CD4-positive, alpha-beta T cell (primary cell): ENCODE measurements at places on chromosomes 1 and 21.

GRCh38 chr1:212664409-212665199 lies 35.0 kb downstream of the BATF3 start:
- no peak overlapping the region for H3K27ac ChIP-seq
- no peak overlapping the region for H3K4me3 ChIP-seq
- no peaks in the 10 kb centered on the region for H3K36me3 ChIP-seq
- DNase-seq = no peak

DNA sequence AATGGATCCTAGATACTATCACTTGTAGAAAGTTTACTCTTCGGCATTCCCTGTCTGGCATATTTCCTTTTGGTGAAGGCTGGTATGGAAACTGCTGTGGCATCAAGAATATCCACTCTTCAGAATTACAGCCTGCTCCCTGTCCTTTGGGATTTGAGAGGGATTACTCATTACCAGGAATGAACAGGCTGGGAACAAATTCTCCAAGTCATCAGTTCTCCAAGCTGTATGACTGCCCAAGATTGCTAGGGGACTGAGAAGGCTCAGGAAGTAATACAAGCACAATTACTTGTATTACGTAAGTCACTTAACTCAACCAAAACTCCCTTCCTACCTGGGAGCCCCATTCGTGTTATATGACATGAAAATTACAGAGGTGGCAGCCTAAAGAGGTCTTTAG lies 49.6 kb downstream of the CD58 start:
- no peak overlapping the region for H3K4me3 ChIP-seq
- H3K4me1 ChIP-seq = peaks cover 11% of the 10 kb centered on the region
- H3K36me3 ChIP-seq = peaks cover 9% of the 10 kb centered on the region
- H3K27ac ChIP-seq = no peak overlapping the region
- no peak for DNase-seq
- H3K27me3 ChIP-seq = no peaks in the 10 kb centered on the region

DNA sequence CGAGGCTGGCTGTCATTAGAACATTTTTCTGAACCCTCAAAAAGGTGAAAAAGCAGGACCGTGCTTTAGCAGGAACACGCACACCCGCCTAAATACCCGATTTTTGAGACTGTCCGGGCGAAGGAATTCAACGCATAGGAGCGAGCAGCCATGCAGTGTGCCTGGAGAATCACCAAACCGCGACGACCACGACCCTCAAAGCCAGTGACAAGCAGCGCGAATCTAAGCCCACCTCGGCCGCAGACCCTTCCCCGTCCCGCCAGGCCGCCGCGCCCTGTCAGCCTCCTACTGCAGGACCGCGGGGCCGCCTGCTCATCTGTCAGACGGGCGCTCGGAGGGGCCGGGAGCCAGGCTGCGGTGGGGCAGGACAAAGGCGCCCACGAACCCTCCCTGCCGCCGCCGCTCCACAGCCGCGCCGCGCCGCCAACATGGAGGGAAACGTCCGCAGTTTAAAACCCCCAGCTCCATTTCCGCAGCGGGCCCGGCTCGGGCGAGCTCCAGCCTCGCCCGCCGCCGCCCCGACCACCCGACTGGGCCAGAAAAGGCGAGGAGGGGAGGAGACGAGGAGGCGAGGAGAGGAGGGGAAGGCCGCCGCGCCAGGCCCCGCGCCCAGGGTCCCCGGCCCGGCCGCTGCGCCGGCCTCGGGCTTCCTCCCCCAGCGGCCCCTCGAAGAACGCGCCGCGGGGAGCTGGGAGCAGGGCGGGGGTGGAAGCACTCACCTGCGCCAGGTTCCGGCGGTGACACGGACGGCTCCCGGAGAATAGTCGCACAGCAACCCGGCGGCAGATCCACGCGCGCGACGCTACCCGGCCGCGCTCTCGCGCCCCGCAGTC lies at the start of gene LBR:
Gene LBR, minus strand, starts transcription at position 804 of the 833 bp plus-strand sequence. CDS start 3,963 bp downstream, outside the sequence.
- no peaks in the 10 kb centered on the region for H3K27me3 ChIP-seq
- peaks cover 10% of the 10 kb centered on the region for H3K36me3 ChIP-seq

- no peaks in the 10 kb centered on the region for H3K4me1 ChIP-seq
- H3K36me3 ChIP-seq = no peaks in the 10 kb centered on the region
- H3K27ac ChIP-seq = no peak overlapping the region
- no peak overlapping the region for H3K4me3 ChIP-seq
Measured at GRCh38 chr1:17149771-17150170, 30.5 kb upstream of the PADI2 start.

GRCh38 chr1:240765732-240766363 lies 153.9 kb upstream of the GREM2 start:
- H3K4me3 ChIP-seq = no peak overlapping the region
- no peaks in the 10 kb centered on the region for H3K4me1 ChIP-seq
- no peak overlapping the region for H3K27ac ChIP-seq
- H3K27me3 ChIP-seq = no peaks in the 10 kb centered on the region

DNA sequence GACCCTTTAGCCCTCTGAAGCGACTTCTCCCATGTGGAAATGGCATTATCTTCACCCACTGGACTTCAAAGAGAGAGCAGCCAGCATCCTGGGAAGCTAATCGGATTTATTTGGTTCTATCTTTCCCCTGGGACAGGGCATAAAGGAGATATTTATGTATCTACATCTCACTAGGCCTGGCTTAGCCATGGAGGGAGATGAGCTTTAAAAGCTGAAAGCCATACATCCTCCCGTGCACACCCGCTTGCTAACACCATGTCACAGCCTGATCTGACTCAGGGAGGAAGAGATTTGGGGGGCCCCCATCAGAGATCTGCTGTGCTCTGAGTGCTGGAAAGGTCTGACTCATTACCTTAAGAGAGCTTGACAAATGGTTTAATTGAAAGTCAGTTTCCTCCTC lies 155.9 kb downstream of the PLXNA2 start:
- H3K4me1 ChIP-seq = peaks cover 12% of the 10 kb centered on the region
- DNase-seq = no peak
- no peak overlapping the region for H3K4me3 ChIP-seq
- no peaks in the 10 kb centered on the region for H3K36me3 ChIP-seq

DNA sequence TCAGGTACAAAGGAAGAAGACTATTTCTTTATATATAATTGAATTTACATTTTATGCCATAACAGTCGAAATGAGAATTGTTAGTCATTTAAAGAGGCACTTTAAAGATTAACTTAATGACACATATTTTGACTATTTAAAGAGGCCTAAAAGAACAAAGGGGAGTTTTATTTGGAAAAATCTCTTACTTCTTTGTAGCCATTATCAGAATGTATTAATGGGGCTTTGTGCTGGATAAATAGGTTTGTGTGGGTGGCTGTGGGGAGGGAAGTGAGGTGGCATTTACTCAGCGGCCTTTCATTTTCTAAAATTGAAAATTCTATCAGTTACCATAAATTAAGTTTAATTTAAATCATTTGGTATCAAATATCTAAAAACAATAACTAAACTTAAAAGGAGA lies 462.2 kb upstream of the CXADR start:
- no peak for DNase-seq
- no peaks in the 10 kb centered on the region for H3K27me3 ChIP-seq
- H3K36me3 ChIP-seq = no peaks in the 10 kb centered on the region
- no peak overlapping the region for H3K4me3 ChIP-seq
- H3K4me1 ChIP-seq = no peaks in the 10 kb centered on the region
- no peak overlapping the region for H3K27ac ChIP-seq

DNA sequence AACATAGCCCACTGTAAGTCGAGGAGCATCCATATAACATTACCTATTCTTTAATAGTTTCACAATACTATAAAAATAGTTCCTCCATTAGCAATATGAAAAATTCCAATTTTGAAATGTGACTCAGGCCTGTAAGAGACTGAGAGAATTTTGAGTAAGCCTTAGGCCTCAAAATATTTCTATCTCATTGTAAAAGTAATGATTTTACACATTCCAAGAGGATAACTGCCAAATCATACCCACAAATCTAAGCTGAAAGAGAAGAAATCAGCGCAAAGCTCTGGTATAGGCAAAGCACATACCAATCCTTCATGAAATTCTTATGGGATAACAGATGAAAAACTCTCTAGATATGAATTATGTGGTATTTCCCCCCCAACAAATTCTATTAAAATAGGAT lies 144.1 kb downstream of the CDC42BPA start:
- no peaks in the 10 kb centered on the region for H3K4me1 ChIP-seq
- H3K27me3 ChIP-seq = no peaks in the 10 kb centered on the region
- DNase-seq = no peak
- H3K36me3 ChIP-seq = no peaks in the 10 kb centered on the region

DNA sequence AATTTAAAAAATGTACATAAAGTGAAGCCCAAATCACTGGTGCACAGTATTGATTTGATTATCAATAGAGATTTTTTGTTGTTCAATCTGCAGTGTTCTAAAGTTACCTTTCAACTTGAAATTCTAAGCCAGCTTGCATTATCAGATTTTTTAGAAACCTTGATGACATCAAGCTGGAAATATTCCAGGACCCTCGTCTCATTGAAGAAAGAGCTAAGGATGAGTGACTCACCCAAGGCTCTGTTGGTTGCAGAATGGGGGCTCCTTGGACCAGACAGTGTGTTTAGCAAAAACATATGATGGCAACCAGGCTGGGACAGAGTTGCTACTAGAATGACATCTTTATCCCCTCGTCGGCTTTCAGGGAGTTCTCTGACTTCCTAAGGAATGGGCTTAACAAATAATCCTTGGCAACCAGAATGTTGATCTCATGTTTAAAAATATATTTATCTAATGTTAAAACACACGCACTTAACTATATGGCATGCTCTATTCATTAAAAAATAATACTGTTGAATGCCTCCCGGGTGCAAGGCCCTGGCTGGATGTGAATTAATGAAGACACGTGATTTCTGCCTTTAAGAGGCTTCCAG lies 79.7 kb downstream of the RUNX3 start:
- H3K4me3 ChIP-seq = no peak overlapping the region
- no peaks in the 10 kb centered on the region for H3K27me3 ChIP-seq
- no peaks in the 10 kb centered on the region for H3K36me3 ChIP-seq

- no peaks in the 10 kb centered on the region for H3K27me3 ChIP-seq
- no peak for DNase-seq
- peaks cover 23% of the 10 kb centered on the region for H3K4me1 ChIP-seq
- no peaks in the 10 kb centered on the region for H3K36me3 ChIP-seq
- H3K27ac ChIP-seq = peak overlapping the region; percentile 3
- peak overlapping the region; percentile 46 for H3K4me3 ChIP-seq
Measured at GRCh38 chr1:66933887-66934700, 9.3 kb downstream of the MIER1 start.

DNA sequence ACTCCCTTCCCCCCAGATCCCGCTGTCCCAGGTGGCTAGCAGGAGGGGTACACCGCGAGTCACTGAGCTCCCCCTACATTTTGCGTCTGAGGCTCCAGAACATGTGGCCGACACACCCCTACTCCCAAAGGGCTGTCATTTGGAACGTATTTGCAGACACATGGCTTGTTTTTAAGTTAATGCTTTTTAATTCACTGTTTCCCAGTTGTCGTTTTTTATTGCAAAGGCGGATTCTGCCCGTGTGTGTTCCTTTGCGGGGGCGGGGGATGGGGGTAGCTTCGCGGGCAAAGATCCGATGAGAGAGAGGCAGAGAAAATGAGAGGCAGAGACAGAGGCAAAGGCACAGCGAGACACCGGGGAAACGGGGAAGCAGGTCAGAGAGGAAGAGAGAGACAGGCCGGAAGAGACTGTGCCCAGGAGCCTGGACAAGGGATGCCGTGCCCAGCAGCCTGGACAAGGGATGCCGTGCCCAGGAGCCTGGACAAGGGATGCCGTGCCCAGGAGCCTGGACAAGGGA lies 270.2 kb downstream of the FOXD2 start:
- no peaks in the 10 kb centered on the region for H3K36me3 ChIP-seq
- H3K4me1 ChIP-seq = peaks cover 25% of the 10 kb centered on the region
- DNase-seq = no peak
- no peak overlapping the region for H3K4me3 ChIP-seq
- no peak overlapping the region for H3K27ac ChIP-seq

DNA sequence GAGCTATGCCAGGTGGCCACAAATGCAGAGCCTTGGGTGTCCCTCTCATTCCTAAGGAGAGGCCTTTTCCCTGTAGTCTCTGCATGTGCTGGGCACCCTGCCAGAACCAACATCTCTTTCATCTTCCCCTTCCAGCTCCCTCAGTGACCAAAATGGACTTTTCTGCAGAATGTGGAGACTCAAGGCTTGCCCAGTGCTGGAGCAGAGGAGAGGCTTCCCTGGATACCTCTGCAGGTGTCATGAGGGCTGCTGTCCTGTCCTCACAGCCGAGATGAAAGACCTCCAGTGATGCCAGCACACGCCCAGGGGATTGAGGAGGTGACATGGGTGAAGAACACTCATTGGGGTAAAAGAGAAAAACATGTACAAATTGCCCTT lies 347.0 kb upstream of the AJAP1 start:
- no peak for DNase-seq
- H3K36me3 ChIP-seq = no peaks in the 10 kb centered on the region
- no peaks in the 10 kb centered on the region for H3K27me3 ChIP-seq
- H3K27ac ChIP-seq = no peak overlapping the region
- H3K4me3 ChIP-seq = no peak overlapping the region

DNA sequence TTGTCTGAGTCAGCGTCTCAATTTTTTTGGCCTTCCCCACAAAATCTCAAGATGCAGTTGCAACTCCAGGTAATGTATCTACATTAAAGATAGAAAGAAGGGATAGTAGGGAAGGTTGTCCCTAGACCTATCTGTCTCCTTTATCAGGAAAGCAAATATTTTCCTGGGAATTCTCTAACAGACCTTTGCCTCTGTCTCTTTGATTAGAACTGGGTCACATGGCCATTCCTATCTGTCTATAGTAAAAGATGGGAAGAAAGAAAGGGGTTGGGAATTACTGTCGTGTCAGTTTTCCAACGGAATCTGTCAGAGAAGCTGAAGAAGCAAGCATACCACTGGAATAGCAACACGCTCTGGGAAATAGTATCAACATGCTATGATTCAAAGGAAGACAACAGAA lies 48.7 kb downstream of the ZNF326 start:
- DNase-seq = no peak
- H3K27me3 ChIP-seq = no peaks in the 10 kb centered on the region
- no peaks in the 10 kb centered on the region for H3K36me3 ChIP-seq
- no peak overlapping the region for H3K4me3 ChIP-seq

GRCh38 chr1:8364528-8365442 lies 46.9 kb downstream of the SLC45A1 start:
- H3K36me3 ChIP-seq = peaks cover 74% of the 10 kb centered on the region
- H3K27ac ChIP-seq = peak overlapping the region; percentile 13
- H3K27me3 ChIP-seq = no peaks in the 10 kb centered on the region
